ENCODE measurements at places on chromosomes 16 and 17.

DNA sequence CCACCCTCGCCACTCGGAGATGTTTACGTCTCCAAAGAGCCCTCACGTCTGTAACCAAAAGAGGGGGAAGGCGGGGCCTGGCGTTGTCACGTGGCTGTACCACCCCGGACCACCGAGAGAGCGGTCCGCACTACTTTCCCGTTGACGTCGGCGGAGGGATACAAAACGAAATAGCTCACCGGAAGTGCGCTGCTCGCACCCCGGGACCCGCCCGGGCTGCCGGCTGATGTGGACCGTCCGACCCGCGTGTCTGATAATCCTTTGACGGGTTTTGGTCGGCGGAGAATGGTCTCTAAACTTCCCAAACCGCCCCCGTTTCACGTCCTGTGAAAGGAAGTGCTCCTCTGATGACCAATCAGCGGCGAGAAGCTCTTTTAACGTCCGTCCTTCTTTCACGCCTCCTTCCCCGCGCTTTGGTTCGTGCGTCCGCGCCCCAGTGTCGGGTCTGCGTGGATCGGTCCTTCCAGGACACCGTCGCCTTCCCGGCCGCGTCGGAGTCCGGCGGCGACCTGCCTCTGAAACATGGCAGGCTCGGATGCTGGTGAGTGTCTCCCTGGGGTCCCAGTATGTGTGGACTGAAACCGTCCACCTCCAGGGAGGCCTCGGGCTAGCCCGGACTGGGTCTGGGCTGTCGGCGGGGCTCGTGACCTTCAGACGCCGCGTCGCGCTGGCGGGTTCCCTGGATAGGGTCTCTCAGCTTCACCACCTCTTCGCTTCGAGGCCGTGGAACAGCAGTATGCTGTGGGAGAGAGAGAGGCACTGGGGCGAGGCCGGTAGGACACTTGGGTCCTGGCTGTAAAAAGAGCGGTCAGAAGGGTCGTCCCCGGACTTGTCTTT is at the start of gene CEP95:
TSS of gene CEP95 (plus strand) at position 402 of the 837 bp plus-strand sequence. CDS start at position 523, 121 bp downstream.
- peak; percentile 95 for DNase-seq

- DNase-seq = no peak
Measured at GRCh38 chr16:5006348-5007193, 27.2 kb downstream of the NAGPA start.

DNA sequence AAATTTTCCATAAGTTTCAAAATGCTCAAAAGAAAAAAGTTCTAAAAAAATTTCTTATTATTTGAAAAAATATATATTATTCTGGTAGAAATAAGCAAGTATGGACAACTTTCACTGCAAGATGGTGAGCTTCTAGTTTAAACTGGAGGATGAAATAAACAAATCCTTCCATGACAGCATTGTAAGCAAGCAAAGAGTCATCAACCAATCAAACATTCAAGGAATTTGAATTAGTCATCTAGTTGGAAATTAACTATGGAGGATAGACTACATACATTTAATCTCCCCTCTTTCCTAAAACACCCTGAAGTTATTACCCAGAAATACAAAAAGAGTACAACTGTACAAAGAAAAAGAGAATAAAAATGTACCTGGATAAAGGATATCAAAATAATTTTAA is 51.0 kb upstream of the IRX5 start:
- no peak for DNase-seq

DNA sequence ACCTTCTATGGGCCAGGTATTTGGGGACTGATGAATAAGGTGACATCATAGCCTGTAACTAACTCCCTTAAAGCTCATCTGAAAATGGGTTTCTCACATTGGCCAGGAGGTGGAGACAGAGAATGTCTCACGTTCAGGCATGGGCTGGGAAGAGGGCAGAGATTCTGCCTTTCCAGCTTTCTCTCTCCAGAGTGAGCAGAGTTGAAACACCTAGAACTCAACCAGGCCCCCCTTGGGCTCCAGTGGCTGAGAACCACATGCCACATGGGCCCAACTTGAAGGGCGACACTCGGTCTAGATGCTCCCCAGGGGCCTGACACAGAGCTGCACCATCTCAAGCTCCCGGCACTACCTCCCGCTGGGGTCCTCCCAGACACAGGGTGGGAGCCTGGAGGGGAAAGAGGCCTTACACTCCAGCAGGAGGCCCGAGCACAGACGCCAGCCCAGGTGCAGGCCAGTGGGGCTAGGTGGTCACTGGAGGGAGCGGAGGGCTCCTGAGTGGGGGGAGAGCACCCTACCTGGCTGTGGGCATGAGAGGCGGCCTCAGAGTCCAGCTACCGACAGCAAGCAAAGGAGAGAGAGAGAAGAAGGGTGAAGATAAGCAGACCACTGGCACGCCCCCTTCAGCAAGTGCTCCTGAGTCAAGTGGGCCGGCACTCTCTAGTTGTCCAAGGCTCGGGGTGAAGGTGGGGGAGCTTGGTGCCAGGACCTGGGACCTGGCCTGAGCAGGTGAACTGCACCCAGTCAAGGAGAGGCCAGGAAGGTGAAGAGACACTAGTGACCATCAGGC is 55.9 kb downstream of the MYO18A start:
- no peak for DNase-seq

DNA sequence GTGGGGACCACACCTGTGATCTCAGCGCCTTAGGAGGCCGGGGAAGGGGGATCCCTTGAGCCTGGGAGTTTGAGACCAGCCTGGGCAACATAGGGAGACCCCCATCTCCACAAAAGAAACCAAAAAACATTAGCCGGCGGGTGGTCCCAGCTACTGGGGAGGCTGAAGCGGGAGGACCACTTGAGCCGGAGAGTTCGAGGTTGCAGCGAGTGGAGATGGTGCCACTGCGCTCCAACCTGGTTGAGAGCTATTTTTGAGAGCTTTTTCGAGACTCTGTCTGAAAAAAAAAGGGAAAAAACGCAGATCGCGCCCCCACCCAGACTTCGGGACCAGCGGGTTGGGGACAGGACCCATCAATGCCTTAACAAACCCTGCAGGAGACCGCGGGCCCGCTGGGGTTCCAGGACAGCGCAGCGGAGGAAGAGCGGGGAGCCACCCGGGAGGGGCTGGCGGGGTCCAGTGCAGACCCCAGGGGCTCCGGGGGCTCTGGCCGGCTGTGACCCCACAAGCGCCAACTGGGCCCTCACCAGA is 762 bp upstream of the BAIAP3 start:
- DNase-seq = no peak

GRCh38 chr17:64683796-64684195 is 21.7 kb upstream of the SMURF2 start:
- DNase-seq = no peak

GRCh38 chr16:56936491-56936890 is 4.5 kb downstream of the HERPUD1 start:
- no peak for DNase-seq

GRCh38 chr16:69754143-69754468 is 620 bp downstream of the NOB1 start:
- no peak for DNase-seq

DNA sequence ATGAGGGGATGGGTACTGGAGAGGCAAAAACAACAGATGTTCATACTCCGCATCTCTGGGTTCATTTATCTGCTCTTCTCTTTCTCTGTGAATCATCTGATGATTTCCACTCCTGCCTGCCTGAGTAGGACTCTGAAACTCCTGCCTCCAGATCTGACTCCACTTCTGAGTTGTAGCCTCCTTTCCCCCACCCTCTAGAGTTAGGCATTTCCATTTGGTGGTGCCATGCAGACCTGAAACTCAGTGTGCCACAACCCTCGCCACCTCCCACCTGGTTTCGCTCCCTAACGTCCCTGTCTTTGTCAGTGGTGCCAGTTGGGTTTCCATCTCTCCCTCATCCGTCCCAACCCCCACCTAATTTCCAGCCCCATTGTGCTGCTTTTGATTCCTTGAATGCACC is 126.2 kb downstream of the PRKCB start:
- DNase-seq = no peak

- no peak for DNase-seq
Measured at GRCh38 chr17:57489321-57489720, 233.0 kb downstream of the MSI2 start.

- no peak for DNase-seq
Measured at GRCh38 chr16:13041646-13042290, 140.4 kb downstream of the SHISA9 start.

DNA sequence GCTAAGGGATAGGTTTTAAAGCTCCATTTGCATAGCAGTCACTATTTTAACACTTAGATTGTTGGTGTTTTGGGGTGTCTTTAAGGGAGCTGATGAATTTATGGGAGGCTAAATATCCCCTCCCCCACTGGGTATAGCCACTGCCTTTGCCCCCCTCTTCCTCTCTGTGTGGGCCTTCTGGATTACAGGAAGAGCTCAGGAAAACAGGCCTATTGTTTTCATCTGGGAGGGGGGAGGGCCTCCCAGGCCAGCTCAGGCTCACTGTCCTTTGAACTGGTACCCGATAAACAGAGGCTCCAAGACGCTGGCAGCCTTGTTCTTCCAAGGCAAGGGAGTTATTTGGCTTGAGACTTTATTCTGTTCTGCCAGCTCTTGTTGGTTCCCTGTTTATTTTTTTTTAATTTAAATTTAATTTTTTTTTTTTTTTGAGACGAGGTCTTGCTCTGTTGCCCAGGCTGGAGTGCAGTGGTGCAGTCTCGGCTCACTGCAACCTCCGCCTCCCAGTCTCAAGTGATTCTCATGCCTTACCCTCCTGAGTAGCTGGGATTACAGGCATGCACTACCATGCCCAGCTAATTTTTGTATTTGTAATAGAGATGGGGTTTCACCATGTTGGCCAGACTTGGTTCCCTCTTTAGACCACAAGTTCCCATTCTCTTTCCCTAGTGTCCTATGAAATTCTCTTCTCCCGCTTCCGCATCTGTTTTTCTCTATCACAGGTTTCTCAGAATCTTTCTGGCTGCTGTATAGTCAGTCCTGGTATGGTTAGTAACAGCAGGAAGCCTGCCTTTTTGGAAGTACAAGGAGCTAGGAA is 25.1 kb downstream of the MINK1 start:
- no peak for DNase-seq

DNA sequence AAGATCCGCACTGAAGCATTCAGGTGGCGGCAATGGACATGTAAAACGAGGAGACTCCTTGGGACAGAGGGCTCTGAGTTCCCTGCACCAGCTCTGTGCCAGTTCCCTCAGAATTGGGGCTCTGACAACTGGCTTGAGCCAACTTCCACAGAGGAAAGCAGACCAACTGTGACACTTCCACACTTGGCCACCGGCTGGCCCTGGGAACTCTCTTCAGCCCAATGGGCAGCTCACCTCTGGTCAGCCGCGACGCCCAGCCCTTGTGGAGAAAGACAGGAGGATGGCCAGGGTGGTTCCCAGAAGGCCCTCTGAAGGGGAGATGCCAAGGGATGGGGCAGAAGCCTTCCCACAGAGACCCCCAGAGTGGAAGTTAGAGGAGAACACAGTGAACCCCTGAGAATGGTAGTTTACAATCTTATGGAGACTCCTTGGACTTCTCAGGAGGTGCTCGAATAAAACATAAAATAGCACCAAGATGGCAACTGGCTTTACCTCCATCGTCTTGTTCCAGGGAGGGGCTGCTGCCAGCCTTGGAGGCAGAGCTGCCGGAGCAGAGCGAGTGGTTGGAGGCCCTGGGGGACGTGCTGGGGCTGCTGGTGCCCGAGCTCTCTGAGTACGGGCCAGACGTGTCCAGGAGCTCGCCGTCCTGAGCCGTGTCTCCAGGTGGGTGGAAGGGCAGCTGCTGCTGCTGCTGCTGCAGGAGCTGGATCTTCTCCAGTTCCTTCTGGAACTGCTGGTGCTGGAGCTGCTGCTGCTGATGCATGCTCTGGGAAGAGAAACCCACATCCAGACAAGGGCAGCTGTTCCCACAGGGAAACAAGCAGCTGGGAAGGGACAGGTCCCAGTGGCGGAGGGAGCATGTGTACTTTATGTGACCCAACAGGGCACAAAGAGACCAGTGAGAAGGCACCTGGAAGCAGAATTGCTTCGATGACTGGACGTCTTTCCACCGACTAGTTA is 35.0 kb upstream of the ICAM2 start:
- DNase-seq = no peak

DNA sequence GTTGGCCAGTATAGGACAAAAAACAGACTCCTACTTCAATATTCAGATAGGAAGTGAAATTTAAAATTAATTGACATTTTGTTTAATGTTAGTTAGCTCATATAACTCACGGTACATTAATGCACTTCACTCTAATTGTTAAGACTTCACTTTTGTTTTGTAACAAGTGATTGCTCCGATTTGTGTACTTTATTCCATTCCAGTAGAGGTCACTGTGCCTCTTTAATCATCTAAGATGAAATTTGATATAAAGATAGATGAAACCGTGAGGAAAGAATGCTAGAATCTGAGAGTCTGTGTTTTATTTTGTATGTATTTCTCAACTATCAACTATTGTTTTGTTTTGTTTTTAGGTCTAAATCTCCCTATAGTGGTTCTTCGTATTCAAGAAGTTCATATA is 29.0 kb downstream of the RBBP6 start:
- DNase-seq = no peak

GRCh38 chr17:51010173-51010675 is 110.4 kb downstream of the SPAG9 start:
- DNase-seq = no peak

DNA sequence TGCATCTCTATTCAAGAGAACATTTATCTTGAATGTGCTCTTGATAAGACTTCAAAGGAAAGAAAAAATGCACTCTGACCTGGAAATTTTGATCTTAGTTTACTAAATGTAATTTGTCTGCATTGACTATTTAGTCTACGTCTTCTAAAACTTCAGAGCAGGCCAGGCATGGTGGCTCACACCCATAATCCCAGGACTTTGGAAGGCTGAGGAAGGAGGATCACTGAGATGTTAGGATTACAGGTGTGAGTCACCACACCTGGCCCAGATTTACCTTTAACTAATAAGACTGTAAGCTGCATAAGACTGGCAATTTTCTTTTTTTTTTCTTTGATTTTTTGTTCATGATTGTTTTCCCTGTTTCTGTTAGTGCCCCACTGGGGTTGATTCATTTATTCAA is 18.8 kb upstream of the CIITA start:
- no peak for DNase-seq

DNA sequence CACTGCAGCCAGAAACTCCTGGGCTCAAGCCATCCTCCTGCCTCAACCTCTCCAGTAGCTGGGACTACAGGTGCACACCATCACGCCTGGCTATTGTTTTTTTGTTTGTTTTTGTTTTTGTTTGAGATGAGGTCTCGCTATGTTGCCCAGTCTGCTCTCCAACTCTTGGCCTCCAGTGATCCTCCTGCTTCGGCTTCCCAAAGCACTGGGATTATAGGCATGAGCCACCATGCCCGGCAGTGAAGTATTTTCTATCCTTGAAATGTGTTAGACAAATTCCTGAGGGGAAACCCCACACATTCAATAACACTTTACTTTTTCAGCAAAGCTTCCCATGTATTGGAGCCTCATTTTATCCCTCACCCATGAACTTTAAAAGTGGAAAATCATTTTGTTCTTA is 81.2 kb upstream of the KIFC3 start:
- DNase-seq = no peak

DNA sequence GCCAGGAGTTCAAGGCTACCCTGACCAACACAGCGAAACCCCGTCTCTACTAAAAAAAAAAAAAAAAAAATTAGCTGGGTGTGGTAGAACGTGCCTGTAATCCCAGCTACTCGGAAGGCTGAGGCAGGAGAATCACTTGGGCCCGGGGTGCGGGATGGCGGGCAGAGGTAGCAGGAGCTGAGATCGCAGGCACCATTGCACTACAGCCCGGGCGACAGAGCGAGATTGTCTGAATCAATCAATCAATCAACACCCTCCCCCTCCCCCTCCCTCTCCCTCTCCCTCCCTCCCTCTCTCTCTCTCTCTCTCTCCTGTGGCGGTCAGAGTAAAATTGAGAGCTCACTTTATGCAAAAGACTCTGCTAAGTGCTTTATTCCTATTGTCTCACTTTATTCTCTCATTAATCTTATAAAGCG is 1.2 kb downstream of the HSDL1 start:
- DNase-seq = no peak

Measured in activated CD8-positive, alpha-beta memory T cell treated with anti-CD3 and anti-CD28 coated beads for 48 hours (primary cell).